ENCODE measurements at places on chromosomes 6 and 20. TPM values are rescaled to one million over a fixed set of nuclear protein-coding genes. Genes with fewer than 3 reads are reported as not detected.

FOXS1 gene
- 5.9 TPM for polyA plus RNA-seq

OPN5 gene
- polyA plus RNA-seq = 0.15 TPM

ZNF76 gene
- 26.9 TPM for polyA plus RNA-seq

RAMACL gene
- 0.16 TPM for polyA plus RNA-seq

SLC12A5 gene
- polyA plus RNA-seq = 0.52 TPM

BANF2 gene
- polyA plus RNA-seq = not detected

TCP11 gene
- polyA plus RNA-seq = 0.27 TPM

RHAG gene
- 0.80 TPM for polyA plus RNA-seq

TRIM10 gene
- polyA plus RNA-seq = 0.48 TPM

GDAP1L1 gene
- polyA plus RNA-seq = 0.46 TPM

SH3BGRL2 gene
- 7.5 TPM for polyA plus RNA-seq

C6orf163 gene
- 2.2 TPM for polyA plus RNA-seq

PRPH2 gene
- 2.6 TPM for polyA plus RNA-seq

CLVS2 gene
- polyA plus RNA-seq = 0.34 TPM

SEL1L2 gene
- polyA plus RNA-seq = not detected

SIGLEC1 gene
- polyA plus RNA-seq = 3.4 TPM

ASIP gene
- polyA plus RNA-seq = 0.63 TPM

CEP162 gene
- 5.7 TPM for polyA plus RNA-seq

ZNF217 gene
- 12.4 TPM for polyA plus RNA-seq

TNFRSF6B gene
- 1.6 TPM for polyA plus RNA-seq

SDCBP2 gene
- 1.5 TPM for polyA plus RNA-seq

SCRT2 gene
- polyA plus RNA-seq = not detected

TRIM40 gene
- not detected for polyA plus RNA-seq

PGBD1 gene
- polyA plus RNA-seq = 7.1 TPM

PRL gene
- polyA plus RNA-seq = 0.76 TPM

CST5 gene
- polyA plus RNA-seq = not detected

EGFL8 gene
- polyA plus RNA-seq = 25.9 TPM

MICB gene
- 1.1 TPM for polyA plus RNA-seq

FAM83C gene
- not detected for polyA plus RNA-seq

IL22RA2 gene
- not detected for polyA plus RNA-seq

RAB23 gene
- 11.2 TPM for polyA plus RNA-seq

Measured in forelimb muscle (tissue), 1 donor.